ENCODE measurements at places on chromosomes 1 and 21.
A peak's percentile ranks its signal among the peaks of the same experiment; 100 is the strongest.

DNA sequence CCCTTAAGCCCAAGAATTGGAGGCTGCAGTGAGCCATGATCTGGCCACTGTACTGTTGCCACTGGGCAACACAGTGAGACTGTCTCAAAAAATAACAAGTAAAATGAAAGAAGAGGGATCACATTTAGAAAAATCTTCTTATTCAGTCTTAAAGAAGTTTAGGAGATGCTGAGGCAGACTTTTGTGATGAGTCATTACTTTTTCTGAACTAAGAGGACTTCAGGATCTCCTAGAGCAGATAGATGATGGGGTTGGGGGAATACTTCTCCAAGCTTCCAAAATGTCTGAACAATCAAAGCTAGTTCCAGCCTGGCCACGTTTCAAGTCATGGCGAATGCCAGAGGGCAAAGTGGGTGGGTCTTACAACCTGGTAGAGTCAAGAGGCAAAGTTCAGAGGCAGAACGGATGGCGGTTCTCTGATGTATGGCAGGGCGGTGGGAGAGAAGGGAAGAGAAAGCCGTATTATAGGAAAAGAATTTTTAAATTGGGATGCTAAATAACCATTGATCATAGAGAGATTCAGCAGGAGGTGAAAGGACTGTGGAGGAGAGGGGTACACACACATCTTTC, 2.1 kb upstream of the CIART start:
- DNase-seq, result no peak

GRCh38 chr1:211514030-211514754, 22.2 kb upstream of the RD3 start:
- DNase-seq, result peak; percentile 79

DNA sequence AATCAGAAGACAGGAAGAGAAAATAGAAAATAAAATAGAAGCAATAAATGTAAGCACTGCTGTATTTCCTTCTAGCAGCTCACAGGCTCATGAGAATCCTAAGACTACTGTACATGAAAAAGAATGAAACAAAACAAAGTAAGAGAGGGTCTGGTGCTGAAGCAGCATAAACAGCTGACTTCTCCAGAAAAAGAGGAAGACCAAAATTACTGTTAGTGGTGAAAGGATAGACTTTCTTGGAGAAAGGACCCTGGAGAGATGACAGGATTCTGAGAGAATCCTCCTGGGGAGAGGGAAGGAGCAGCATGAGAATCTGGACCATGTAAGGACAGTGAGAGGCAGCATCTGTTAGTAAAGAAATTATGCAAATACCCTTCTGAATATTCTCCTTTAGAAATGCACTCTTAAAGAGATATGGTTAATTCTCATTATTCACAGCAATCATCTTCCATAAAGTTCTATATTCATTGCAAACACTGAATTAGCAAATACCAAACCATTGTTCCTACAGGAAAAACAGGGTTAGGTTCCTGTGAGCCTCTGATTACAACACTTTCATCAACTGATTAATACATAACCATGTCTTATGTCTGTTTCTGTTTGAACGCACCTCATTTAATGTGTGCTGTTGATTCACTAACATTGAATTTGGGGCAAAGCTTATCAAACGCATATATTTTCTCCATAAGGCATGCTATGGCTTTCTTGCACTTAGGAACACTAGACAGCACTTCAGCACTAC, 17.0 kb downstream of the SLC25A24 start:
- DNase-seq, result no peak

GRCh38 chr1:115400891-115401290, 62.8 kb upstream of the NGF start:
- no peak for DNase-seq

- peak; percentile 55 for DNase-seq
These were observed 30.1 kb downstream of the PDE9A start for GRCh38 chr21:42683371-42684108.

GRCh38 chr1:20507248-20507563, 745 bp downstream of the MUL1 start:
- DNase-seq, result no peak

DNA sequence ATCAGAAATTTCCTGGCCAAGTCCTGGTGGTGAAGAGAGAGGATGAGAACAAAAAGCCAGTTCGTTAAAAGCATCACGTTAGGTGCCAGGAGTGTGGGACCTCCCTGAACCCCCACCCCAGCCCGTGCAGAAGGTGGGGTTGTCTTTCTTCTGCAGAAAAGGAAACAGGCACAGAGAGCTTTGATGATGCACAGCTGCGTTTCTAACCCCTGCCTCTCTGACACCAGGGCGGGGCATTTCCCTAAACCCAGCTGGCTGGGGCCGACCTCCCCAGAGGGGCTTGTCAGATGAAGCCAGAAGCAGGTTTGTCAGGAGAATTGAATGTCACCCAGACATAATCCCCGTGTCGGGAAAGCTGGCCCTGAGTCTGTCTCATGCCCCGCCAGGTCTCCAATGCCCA, 189.3 kb upstream of the EDN2 start:
- DNase-seq, result peak; percentile 66

GRCh38 chr1:110570307-110570706, 35.9 kb downstream of the KCNA2 start:
- DNase-seq, result no peak

DNA sequence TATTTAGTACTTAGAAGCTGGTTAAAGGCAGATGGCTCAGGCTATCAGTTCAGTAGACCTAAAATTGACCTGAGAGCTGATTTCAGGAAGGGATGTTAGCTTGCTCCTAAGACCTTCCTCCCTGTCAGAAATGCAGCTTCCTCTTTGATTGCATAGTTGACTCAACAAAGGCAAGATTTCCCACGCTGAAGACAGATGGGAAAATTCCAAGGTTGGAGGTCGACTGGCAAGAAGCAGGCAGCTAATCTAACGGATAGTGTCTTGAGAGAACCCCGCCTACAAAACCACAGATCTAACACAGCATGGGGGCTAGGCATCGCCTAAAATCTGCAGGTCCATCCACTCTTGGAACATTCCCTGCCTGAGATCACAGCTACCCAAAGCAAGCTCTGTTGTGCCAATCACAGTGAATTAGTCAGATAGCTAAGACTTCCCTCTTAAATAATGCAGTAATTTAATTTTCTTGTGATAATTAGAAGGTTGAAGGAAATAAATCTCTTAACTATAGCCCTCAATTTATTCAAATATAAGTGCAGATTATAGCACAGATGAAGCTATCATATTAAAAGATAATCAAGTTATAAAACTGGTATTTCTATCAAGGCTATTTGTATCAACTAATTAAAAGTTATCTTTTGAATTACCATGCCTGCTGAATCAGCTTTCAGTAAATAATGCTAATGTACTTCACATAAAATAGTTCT, 357.8 kb upstream of the SGIP1 start:
- DNase-seq, result no peak

- no peak for DNase-seq
These were observed 56.5 kb upstream of the BMP8A start for GRCh38 chr1:39434797-39435395.

GRCh38 chr1:113282893-113283285, 107.4 kb upstream of the MAGI3 start:
- no peak for DNase-seq

DNA sequence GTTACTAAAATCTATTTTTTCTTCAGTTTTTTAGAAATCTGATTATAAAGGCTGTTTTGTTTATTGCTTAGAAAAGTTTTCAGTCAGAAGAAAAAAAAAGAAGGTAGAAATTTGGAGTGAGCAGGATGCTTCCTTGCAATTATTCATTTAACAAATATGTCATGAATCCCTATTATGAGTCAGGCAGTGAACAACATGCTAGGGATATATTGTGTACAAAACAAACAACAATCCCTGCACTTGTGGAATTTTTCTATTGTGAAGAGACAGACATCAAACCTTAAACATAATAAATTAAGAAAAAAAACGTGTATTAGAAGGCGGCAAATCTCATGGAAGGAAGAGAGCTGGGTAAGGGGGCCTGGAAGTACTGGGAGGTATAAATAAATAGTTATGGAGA, 664.1 kb upstream of the CAMK1G start:
- no peak for DNase-seq

GRCh38 chr1:24027838-24028468, 47.8 kb upstream of the SRSF10 start:
- no peak for DNase-seq

- no peak for DNase-seq
These were observed 871 bp downstream of the TUFT1 start for GRCh38 chr1:151540982-151541377.

- DNase-seq, result no peak
These were observed 4.1 kb downstream of the PALMD start for GRCh38 chr1:99650030-99650429.

GRCh38 chr1:71298633-71299032, 217.8 kb upstream of the ZRANB2 start:
- no peak for DNase-seq

- no peak for DNase-seq
These were observed 150.7 kb downstream of the SETD4 start for GRCh38 chr21:35909456-35910223.

GRCh38 chr1:22476566-22476965, 24.9 kb downstream of the ZBTB40 start:
- no peak for DNase-seq

DNA sequence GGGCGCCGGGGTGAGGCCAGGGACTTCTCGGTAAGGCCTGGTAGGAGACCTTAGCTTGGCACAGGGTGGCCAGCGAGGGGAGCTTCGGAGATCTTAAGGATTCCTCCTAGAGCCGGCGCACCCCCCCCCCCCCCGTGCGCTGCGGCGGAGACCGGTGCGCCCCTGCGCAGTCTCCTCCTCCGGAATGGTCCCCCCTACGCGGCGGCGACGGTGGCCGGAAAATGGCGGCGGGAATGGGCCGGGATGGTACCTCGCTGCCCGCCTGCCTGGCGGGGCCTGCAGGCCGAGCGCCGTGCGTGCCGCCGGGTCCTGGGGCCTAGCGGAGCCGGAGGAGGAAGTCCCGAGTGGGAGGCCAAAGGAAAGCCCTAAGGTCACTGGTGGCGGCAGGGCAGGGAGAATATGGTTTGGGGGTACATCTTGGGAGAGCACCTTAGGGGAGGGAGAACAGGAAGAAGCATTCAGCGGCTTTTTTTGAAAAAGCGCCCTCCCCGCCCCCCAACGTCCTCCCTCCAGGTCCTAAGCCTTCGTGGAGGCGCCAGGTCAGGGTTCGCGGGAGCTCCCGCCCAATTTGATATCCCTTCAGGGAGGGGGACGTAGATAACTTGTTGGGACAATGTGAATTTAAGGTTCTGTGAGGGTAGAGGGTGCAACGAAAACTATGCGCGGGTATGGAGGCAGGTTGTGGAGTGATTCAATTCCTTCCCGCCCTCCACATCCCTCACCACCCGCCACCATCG, 429 bp downstream of the SRRM1 start:
- no peak for DNase-seq

DNA sequence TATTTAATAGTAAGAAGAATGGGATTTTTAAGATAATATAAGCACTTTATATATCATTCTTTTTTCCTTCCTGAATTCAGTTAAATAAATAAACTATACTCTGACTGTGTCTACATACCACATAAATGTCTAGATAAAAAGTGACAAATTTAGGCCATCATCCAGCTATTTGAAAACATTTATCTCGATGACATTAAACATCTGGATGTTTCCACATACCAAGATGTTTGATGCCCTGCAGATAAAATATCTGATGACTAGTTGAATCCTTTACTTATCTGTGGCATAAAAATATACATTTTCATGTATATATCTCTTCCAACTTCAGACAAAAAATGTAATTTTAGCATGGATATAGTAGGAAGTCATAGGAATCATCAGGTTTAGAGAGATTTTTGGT, 348.3 kb downstream of the DPYD start:
- DNase-seq, result no peak

DNA sequence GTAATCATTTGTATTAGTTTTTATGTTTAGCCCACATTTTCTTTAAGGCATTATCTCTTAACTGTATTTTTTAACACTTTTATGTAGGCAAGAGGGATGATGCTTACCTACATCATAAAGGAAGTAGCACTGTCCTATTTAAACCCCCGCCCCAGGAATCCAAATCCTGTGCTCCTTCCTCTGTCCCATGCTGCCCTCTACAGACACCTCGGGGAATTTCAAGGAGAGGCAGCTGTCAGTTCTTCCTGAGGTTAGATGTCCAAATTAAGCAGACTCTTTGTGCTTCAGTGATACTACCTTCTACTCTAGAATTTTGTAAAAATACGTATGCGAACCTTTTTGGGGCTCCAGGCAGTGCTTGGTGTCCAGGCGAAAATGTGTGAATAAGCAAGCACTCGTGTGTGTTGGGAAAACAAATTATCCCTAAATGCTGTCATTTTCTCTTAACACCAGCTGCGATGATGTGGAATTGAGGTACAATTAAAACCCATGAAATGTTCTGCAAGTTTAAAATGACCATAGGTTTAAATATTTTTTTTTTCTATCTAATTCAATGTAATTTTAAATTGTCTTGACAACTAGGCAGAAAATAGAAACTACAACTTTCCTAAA, 19.2 kb downstream of the CRCT1 start:
- no peak for DNase-seq

- DNase-seq, result peak; percentile 27
These were observed at the start of gene RBP7 for GRCh38 chr1:9996624-9997582. Gene RBP7 (plus strand): TSS chr1:9997228. CDS start chr1:9997259, 31 bp downstream.

DNA sequence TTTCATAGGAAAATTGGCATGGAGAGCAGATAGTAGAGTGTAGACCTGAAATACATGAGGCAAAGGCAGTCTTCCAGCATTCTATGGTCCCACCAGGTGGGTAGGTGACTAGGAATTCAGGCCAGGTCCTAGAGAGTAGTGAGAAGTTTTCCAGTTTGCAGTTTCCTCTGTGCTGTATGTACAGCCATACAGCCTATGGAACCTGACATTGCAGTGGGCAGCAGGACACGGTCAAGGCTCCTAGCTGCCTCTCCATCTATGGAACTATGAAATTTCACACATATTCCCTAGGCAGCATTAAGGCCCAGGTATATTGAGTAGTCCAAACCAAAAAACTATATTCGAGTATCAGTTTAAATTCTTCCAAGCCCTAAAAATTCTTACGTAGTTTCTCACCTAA, 16.3 kb downstream of the POGK start:
- DNase-seq, result no peak

GRCh38 chr1:104380003-104380402, 630.3 kb downstream of the AMY1C start:
- no peak for DNase-seq

- no peak for DNase-seq
These were observed 17.0 kb upstream of the ATP13A2 start for GRCh38 chr1:17028662-17029188.

- no peak for DNase-seq
These were observed 92.0 kb downstream of the ETS2 start for GRCh38 chr21:38897532-38898421.

GRCh38 chr1:3162322-3162882, 93.4 kb downstream of the PRDM16 start:
- no peak for DNase-seq

- peak; percentile 42 for DNase-seq
These were observed 5.7 kb upstream of the CCT8 start for GRCh38 chr21:29078869-29079767.

GRCh38 chr21:14486869-14487268, 59.2 kb downstream of the SAMSN1 start:
- no peak for DNase-seq

GRCh38 chr1:104456724-104457123, 707.0 kb downstream of the AMY1C start:
- no peak for DNase-seq

GRCh38 chr1:178055779-178056471, 38.0 kb upstream of the RASAL2 start:
- DNase-seq, result no peak

- no peak for DNase-seq
These were observed 27.7 kb downstream of the UCHL5 start for GRCh38 chr1:193031431-193031830.

All from CD4-positive, alpha-beta T cell treated with Interleukin-17A for 4 hours (primary cell).